HepG2 (cell line): ENCODE measurements at places on chromosomes 16 and 17. TPM values are rescaled to one million over a fixed set of nuclear protein-coding genes. Genes with fewer than 3 reads are reported as not detected.

DNA sequence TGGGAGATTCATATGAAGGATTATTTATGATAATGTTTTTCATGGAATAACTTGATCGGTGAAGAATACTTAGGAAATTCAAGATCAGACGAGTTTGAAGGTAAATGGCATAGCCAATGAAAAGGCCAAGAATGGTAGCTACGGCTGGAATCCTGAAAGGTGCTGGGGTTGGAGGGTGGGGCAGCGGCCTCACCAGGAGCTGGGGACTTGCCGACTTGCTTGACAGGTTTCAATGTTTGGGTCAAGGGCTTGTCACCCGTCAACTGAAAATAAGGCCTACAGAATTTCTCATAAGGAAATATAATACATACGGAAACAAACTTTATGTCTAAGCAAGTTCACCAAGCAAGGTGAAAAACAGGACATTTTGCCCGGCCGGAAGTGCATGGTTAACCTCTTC lies 9.9 kb downstream of the CRYM start:
- no peaks in the 10 kb centered on the region for H3K27me3 ChIP-seq
- no peaks in the 10 kb centered on the region for H3K36me3 ChIP-seq
- H3K4me3 ChIP-seq: no peak overlapping the region
- no peak for DNase-seq
- no peak overlapping the region for H3K27ac ChIP-seq

DNA sequence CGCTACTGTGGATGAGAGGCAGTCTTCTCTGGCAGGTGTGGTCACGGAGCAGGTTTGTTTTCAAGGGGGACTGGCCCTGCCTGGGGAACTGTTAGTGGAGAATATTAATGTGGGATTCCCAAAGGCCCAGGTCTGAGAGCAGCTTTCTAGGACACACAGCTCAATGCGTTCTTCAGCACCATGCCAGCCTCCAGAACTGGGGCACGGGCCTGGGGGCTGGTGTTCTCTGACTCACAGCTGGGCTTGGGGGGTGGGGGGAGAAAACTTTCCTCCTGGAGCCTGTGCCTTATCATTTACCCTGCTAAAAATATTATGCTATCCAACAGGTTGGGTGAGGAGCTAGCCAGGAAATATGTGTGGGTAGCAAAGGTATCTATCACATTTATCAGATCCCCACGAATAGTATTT lies 13.5 kb upstream of the LHX1 start:
- no peak overlapping the region for H3K27ac ChIP-seq
- H3K4me3 ChIP-seq: no peak overlapping the region
- DNase-seq: no peak
- H3K27me3 ChIP-seq: peaks cover 1% of the 10 kb centered on the region; the same call in 1 of the 2 replicates
- no peaks in the 10 kb centered on the region for H3K36me3 ChIP-seq

DNA sequence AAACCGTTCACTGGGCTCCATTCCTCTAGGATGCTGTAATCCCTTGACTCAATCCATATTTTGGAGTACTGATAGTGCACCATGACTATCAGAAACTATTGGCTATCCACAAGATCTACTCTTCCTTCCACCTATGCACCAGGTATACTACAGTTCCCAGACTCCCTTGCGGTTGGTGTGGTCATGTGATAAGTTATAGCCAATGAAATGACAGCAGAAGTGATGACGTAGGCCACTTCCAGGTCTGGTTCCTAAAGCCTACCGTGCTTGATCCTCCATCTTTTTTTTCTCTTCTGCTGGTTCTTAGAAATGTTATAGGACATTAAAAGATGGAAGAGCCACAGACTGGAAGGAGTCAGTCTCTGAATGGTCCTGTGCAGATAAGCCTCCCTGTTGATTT lies 278.8 kb upstream of the C16orf82 start:
- H3K4me1 ChIP-seq: no peaks in the 10 kb centered on the region
- no peaks in the 10 kb centered on the region for H3K36me3 ChIP-seq
- no peak overlapping the region for H3K4me3 ChIP-seq
- no peak overlapping the region for H3K27ac ChIP-seq
- no peaks in the 10 kb centered on the region for H3K27me3 ChIP-seq

GRCh38 chr16:68592466-68593337 lies 52.4 kb upstream of the CDH3 start:
- peak; percentile 21 for DNase-seq
- H3K27me3 ChIP-seq: peaks cover 3% of the 10 kb centered on the region; the same call in 1 of the 3 replicates
- no peaks in the 10 kb centered on the region for H3K4me1 ChIP-seq
- H3K4me3 ChIP-seq: no peak overlapping the region
- H3K27ac ChIP-seq: no peak overlapping the region
- H3K36me3 ChIP-seq: no peaks in the 10 kb centered on the region

DNA sequence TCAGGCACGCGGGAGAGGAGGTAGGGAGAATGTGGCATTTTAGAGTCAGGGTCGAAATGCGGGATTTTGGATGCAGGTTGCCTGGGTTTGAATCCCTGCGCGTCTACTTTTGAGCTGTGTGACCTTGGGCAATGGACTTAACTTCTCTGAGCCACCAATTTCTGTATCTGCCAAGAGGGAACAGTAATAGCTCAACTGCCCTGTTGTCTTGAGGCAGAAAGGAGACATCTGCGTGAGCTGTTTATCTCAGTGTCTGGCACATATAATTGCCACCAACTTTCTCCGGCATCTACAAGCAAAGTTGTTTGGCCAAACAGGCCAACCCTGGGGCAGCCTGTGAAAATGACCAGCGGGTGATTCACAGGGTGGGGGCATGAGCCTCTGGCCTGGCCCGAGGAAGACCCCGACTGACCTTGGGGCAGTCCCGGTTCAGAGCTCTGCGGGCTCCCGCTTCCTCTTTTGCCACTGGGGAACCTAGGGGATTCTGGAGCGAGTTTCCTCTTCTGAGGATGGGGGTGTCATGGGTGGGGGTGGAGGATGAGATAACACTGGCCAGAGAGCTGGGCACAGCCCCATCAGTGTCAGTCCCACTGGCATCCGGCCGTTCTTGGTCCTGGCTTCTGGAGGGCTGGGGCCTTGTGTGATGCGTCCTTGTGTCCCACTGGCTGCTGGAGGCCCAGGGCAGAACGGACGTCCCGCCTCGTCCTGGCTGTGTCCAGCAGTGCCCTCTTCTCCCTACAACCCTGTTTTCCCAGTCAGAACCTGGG lies 1.3 kb downstream of the SNN start:
- peaks cover 26% of the 10 kb centered on the region; the same call in 2 of the 3 replicates for H3K27me3 ChIP-seq
- peaks cover 63% of the 10 kb centered on the region for H3K4me1 ChIP-seq
- H3K4me3 ChIP-seq: peak overlapping the region; percentile 76; the same call in 1 of the 2 replicates
- no peak overlapping the region for H3K27ac ChIP-seq
- no peaks in the 10 kb centered on the region for H3K36me3 ChIP-seq

- DNase-seq: no peak
- peaks cover 11% of the 10 kb centered on the region; the same call in 1 of the 2 replicates for H3K4me1 ChIP-seq
- H3K36me3 ChIP-seq: peaks cover 20% of the 10 kb centered on the region
- no peak overlapping the region for H3K4me3 ChIP-seq
- H3K27me3 ChIP-seq: no peaks in the 10 kb centered on the region
These were observed 79.0 kb downstream of the ARHGAP17 start for GRCh38 chr16:24936151-24936550.

DNA sequence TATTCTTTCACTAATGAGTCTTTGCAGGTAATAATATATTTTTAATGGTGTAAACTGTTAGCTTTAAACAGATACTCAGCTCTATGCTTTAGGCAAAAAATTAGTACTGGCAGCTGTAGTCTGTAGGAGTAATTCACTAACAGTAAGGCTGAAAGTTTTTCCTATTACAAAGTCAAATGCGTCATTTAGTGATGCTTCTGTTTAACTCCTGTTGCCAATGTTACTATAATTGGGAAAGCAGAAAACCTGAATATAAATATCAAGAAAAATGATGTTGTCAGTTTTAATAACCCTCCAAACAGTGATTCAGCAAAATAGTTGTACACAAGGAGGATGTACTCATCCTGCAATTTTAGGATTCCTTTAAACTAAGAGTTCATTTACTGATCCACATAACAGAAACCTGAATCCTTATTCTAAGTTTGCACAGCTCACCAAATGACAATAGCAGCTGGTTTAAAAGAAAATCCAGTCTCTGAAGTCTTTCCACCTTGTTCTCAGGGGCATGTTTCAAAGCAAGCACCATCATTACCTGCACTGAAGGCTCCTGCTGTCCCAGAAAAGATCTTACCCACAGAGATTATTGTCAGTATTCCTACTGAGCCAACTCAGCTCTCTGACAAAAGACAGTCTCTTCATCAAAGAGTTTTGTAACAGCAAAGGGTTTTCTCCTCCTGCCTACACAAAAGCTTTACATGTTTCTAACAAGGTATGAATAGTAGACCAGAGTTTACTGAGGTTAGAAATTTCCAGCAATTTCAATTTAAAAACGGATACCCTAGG lies 4.2 kb downstream of the CDR2 start:
- no peaks in the 10 kb centered on the region for H3K27me3 ChIP-seq
- H3K27ac ChIP-seq: peak overlapping the region; percentile 85
- peak overlapping the region; percentile 21; the same call in 1 of the 2 replicates for H3K4me3 ChIP-seq
- DNase-seq: peak; percentile 46

The CACNA1G gene
- 0.02 TPM in 1 of 2 replicates, not detected in the other for total RNA-seq

GRCh38 chr16:878886-879285 lies 78.4 kb upstream of the GNG13 start:
- DNase-seq: no peak
- H3K4me1 ChIP-seq: no peaks in the 10 kb centered on the region
- no peaks in the 10 kb centered on the region for H3K36me3 ChIP-seq
- H3K27me3 ChIP-seq: no peaks in the 10 kb centered on the region; the same call in 1 of the 2 replicates

GRCh38 chr17:40519089-40519775 lies 17.8 kb upstream of the TNS4 start:
- peaks cover 65% of the 10 kb centered on the region for H3K4me1 ChIP-seq
- no peak overlapping the region for H3K4me3 ChIP-seq
- H3K36me3 ChIP-seq: no peaks in the 10 kb centered on the region

DNA sequence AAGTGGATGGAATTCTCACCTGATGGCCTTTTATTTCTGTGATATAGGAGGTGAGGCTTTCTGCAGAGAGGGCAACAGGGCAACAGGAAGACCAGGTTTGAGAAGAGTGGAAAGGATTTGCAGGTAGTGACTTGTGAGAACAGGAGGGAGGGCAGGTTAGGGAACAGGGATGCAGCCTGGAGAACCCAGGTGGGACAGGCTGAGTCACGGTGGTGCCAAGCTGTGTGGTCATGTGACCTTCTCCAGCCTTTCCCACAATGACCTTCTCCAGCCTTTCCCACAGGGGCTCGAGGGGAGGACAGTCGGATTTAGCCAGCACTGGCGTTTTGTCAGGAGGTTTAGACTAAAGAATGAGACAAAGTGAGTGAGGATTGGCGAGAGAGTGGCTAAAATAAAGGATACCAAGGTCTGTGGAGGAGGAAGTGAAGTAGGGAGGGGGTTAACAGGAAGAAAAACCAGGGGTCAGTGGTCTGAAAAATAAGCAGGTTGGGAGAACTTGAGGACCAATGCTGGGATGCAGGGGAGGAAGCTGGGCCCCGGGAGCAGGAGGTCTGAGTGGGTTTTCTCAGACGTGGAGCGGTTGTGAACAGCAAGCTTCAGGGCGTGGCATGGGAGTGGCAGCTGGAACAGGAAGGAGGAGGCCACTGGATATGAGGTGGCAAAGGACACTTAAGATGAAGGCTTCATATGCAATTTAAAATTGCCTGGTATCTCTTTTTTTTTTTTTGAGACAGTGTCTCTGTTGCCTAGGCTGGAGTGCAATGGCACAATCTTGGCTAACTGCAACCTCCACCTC lies 37.7 kb downstream of the DNAH2 start:
- H3K36me3 ChIP-seq: no peaks in the 10 kb centered on the region
- no peak for DNase-seq
- no peak overlapping the region for H3K27ac ChIP-seq

- H3K4me1 ChIP-seq: no peaks in the 10 kb centered on the region
- H3K36me3 ChIP-seq: no peaks in the 10 kb centered on the region
- H3K27me3 ChIP-seq: no peaks in the 10 kb centered on the region
- no peak for DNase-seq
These were observed 697.2 kb downstream of the TOX3 start for GRCh38 chr16:51849715-51850114.

- H3K27ac ChIP-seq: no peak overlapping the region
- peaks cover 6% of the 10 kb centered on the region for H3K4me1 ChIP-seq
- no peak overlapping the region for H3K4me3 ChIP-seq
- H3K27me3 ChIP-seq: no peaks in the 10 kb centered on the region
- H3K36me3 ChIP-seq: peaks cover 7% of the 10 kb centered on the region
These were observed 32.9 kb downstream of the ABHD15 start for GRCh38 chr17:29533976-29534375.

The TNFRSF17 gene
- not detected in 2 replicates for total RNA-seq

DNA sequence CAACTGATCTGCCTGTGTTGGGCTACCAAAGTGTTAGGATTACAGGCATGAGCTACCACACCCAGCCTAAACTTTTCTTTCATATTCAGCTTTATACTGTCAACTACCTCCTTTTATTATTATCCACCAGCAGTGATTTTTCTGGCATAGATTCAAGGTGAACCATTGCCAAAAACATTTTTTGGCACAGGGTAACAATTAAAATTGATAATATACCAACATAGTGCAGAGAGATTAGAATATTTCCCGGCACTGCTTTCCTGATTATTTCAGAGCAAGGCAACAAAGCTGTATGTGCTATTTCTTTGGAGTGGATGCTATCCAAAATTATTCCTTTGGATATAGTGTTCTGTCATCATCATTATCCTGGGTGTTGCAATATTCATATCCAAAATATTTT lies 781.6 kb upstream of the SOX9 start:
- H3K36me3 ChIP-seq: no peaks in the 10 kb centered on the region
- H3K4me1 ChIP-seq: no peaks in the 10 kb centered on the region
- H3K27ac ChIP-seq: no peak overlapping the region
- no peaks in the 10 kb centered on the region for H3K27me3 ChIP-seq
- no peak overlapping the region for H3K4me3 ChIP-seq

GRCh38 chr16:47865337-47865855 lies 290.4 kb downstream of the ABCC12 start:
- DNase-seq: no peak
- no peak overlapping the region for H3K27ac ChIP-seq
- H3K4me1 ChIP-seq: peaks cover 15% of the 10 kb centered on the region
- no peak overlapping the region for H3K4me3 ChIP-seq
- no peaks in the 10 kb centered on the region for H3K36me3 ChIP-seq

The RAD51D gene
- 12.9 and 13.1 TPM in 2 replicates for total RNA-seq

- H3K36me3 ChIP-seq: no peaks in the 10 kb centered on the region
- no peak overlapping the region for H3K27ac ChIP-seq
- DNase-seq: no peak
- H3K4me3 ChIP-seq: no peak overlapping the region
- H3K4me1 ChIP-seq: peaks cover 6% of the 10 kb centered on the region
These were observed 239.5 kb downstream of the ABCC12 start for GRCh38 chr16:47916266-47916665.

DNA sequence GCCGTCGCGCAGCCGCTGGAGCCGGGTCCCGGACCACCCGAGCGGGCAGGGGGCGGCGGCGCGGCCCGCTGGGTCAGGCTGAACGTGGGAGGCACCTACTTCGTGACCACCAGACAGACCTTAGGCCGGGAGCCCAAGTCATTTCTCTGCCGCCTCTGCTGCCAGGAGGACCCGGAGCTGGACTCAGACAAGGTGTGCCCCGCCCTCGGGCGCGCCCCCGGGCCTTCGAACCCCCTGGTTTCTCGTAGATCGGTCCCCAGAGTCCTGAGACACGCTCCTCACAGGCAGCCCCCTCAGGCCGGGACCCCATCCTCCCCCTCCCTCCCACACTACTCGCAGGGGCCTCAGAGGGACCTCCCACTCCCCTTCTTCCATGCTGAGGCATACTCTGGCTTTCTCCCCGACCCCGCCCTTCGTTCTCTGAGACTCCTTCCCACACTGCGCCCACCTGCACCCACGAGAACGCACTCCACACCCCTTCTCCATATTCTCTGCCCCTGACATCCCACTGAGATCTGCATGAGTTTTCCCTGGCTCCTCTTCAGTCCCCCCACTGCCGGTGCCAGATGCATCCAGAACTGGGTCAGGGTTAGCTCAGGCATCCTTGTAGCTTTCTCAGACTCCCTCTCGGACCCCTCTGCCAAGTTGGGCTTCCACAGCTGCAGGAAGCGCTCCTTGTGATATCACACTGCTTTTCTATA lies 523 bp downstream of the KCTD2 start:
- peak overlapping the region; percentile 75 for H3K4me3 ChIP-seq
- no peaks in the 10 kb centered on the region; the same call in 2 of the 3 replicates for H3K27me3 ChIP-seq
- DNase-seq: no peak
- peaks cover 18% of the 10 kb centered on the region for H3K36me3 ChIP-seq
- H3K27ac ChIP-seq: peak overlapping the region; percentile 61
